ENCODE measurements at places on chromosomes 16 and 17.

DNA sequence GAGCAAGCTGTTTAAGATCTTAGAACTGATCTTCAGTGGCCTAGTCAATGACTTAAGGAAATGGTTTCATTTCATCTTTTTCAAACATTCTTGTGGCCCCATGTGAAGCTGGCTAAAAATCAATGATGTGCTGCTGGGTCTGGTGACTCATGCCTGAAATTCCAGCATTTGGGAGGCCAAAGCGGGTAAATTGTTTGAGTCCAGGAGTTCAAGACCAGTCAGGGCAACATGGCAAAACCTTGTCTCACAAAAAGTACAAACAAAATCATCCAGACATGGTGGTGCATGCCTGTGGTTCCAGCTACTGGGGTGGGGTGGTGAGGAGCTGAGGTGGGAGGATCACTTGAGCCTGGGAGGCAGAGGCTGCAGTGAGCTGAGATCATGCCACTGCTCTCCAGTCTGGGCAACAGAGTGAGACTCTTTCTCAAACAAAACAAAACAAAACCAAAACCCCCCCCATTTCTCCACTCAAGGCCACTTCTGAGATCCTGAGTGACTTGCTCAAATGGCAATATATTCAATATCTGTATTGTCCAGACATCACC is 17.4 kb upstream of the COL1A1 start:
- no peak for DNase-seq

DNA sequence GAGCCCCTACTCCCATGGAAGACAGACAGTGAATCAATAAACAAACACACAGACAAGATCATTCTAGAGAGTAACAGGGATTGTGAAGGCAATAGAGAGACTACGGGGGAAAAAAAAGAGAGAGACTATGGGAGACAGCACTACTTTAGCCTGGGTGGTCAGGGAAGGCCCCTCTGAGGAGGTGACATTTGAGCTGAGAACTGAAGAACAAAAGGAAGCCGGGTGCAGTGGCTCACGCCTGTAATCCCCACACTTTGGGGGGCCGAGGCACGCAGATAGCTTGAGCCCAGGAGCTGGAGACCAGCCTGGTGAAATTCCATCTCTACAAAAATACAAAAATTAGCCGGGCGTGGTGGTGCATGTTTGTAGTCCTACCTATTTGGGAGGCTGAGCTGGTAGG is 29.2 kb downstream of the SALL1 start:
- no peak for DNase-seq

DNA sequence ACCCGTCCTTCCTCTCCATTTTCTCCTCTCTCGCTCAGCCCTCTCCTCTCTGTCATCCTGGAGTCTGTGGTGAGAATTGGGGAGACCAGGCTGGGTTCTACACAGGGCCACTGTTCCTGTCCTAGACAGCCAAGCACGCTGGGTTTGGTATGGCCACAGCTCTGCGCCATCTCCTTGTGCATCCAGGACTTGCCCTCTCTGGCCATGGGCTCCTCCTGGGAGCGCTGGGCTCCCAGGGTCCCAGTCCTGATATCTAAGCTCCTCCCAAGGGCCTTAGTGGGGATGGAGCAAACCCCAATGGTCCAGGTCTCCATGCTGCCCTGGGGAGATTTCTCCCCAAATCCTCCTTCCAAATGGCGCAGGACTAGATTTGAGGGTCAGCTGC is 27.2 kb upstream of the ITGA3 start:
- no peak for DNase-seq

- DNase-seq: no peak
Observed at GRCh38 chr17:2087597-2088211, 32.8 kb downstream of the HIC1 start.

DNA sequence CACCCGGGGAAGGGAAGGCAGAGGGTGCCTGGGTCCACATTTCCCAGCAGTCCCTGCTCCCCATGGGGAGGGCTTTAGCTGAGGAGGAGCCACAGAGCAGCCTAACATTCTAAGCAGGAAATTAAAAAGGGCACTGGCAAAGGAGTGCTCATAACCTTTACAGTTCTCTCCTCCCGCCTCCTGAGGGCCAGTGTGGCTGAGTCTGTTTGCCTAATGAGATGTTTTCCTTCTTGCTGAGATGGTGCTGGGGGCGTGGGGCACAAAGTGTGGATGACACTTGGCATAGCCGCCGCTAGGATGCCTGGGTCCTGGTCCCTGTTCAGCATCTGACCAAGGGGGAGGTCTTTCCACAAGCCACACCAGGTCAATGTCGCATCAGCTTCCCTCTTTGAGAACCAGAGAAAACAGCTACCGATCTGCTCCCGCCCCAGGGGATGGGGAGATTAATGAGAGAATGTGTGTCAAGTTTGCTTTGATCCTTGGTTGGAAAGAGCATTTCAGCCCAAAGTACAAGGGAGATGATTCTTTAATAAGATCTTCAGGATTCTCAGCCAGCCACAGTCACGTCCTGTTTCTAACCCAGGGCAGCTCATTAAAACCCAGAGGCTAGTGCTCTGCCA is 5.8 kb downstream of the KIF18B start:
- DNase-seq: peak; percentile 13

- no peak for DNase-seq
Observed at GRCh38 chr16:14177704-14178103, 106.6 kb downstream of the MRTFB start.

DNA sequence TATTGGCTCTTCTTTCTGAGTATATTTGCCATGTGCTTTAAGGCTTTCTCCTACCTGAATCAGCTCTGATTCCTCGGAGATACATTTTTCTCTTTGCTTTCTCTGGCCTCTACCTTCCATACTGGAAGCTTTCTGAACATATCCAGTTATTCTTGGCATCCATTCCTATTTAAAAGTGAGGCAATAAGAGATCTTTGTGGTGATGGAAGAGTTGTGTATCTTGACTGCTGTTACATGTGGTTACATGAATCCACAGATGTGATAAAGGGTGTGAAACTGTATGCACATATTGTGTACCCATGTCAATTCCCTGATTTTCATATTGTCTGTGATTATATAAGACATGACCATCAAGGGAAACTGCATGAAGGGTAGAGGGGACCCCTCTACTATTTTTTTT is 24.4 kb downstream of the UBE2O start:
- DNase-seq: no peak

- DNase-seq: no peak
Observed at GRCh38 chr17:55343900-55344513, 77.6 kb downstream of the MMD start.

DNA sequence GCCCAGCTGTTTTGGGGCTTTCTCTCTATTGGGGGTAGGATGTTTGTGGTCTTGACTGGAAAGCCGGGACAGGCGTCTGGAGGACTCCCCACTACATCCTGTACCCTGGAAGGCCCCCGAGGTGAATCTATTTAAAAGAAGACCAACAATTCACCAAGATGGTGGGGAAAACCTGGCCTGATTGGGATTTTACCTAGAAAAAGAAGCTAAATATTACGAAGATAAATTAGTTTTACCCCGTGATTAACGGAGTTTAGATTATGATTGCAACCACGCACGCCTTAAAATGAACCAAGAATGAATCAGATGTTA is 779 bp upstream of the CCDC102A start:
- no peak for DNase-seq

DNA sequence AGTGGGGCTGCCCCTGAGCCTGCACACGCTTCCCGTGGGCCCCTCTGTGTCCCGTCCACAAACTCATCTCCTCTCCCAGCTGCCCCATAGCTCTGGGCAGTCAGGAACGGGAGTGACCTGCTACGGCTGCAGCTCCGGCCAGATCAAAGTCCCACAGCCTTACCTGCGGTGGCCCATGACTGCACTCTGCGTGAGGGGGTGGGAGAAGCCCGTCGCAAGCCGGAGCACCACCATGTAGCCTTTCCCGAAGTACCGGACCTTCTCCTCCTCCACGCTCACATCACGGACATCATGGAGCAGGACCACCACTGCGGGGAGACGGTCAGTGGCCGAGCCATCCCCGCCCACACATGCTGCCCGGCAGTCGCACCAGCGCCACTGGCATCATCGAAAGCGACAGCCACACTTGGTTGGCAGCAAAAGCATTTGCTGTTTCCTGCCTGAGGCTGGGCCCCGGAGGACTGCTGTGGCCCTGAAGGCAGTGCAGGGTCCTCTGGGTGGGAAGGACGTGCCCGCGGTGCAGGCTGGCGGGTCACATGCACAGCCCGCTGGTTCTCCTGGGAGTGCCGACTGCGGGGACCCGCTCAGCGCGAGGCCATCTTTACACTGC is 6.2 kb downstream of the CYBC1 start:
- no peak for DNase-seq

DNA sequence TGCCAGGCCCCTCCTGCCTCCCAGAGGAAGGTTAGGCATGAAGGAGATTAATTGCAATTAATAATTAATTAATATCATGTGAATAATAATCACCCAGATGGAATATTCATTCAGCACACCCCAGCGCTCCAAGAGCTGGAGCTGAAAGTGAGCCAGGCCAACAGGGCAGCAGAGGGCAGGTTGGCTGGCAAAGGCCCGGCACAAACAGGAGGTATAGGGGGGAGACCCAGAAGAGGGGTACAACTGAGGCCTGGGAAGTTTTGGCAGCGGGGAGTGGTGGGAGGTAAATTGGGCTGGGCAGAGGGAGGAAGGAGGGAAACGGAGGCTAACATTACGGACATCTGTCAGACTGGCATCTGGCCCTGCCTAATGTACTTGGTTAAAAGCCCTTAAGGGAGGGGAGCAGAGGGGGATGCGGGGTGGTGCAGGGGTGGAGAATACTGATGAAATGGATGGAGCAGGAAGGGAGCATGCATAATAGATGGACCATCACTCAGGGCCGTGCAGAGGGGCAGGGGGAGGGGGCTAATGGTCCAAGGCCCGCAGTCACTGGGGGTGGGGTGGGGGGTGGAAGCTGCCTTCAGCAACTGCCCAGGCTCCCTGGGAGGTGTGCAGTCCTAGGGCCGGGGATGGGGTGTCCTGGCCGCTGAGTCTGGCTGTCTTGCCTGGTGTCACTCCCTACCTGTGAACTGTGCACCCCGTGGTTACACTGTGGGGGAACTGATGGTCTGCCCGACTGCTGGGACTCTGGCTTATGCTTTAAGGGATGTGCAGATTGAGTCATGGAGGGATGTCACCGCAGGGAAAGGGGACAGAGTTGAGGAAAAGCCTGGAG is 1.9 kb downstream of the ADAM11 start:
- DNase-seq: no peak

All from ELF-1 (cell line).